ENCODE measurements at places on chromosomes 11 and 22. TPM values are rescaled to one million over a fixed set of nuclear protein-coding genes. Genes with fewer than 3 reads are reported as not detected.
A peak's percentile ranks its signal among the peaks of the same experiment; 100 is the strongest.

DNA sequence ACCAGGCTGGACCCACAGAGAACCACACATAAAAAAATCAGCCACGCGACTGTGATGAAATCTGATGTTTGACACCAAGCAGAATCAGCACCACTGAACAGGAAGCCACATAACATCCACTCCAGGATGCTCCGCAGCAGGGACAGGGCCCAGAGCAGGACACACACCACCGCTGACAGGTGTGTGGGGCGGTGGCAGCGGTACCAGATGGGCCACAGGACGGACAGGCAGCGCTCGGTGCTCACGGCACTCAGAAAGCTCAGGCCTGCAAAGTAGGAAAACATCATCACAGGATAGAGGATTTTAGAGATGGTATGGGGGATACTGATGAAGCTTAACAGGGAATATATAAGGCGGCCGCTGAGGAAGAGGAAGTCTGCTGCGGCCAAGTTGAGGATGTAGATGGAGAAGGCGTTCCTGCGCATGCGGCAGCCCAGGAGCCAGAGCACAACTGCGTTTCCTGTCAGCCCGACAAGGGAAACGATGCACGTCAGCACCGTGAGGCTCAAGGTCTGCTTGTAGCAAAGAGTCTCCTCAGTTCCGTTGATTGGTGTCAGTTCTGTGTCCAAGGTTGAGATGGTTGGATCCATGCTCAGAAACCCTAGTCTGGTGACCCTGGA, 4.9 kb downstream of the MRGPRX1 start:
- DNase-seq, result no peak

The TRIM6 gene
- 2.4 TPM for total RNA-seq

DNA sequence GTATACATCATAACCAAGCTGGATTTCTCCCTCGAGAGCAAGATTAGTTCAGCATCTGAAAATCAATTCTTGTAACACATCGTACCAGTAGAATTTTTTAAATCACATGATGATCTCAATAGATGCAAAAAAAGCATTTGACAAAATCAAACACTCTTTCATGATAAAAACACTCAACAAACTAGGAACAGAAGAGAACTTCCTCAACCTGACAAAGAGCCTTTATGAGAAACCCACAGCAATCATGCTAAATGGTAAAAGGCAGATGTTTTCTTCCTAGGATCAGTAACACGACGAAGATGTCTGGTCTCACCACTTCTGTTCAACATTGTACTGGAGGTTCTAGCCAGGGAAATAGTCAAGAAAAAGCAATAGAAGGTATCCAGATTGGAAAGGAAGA, 34.1 kb upstream of the TMPRSS4 start:
- no peak for DNase-seq

GRCh38 chr22:26367402-26368245, 61.4 kb upstream of the ASPHD2 start:
- DNase-seq, result peak; percentile 71

The OR2AT4 gene
- total RNA-seq, result under 0.01 TPM

- DNase-seq, result no peak
These were observed 21.3 kb downstream of the PHF21A start for GRCh38 chr11:46099963-46100316.

The OR10V1 gene
- total RNA-seq, result not detected

GRCh38 chr11:93089474-93090102, 108.2 kb downstream of the SLC36A4 start:
- no peak for DNase-seq

DNA sequence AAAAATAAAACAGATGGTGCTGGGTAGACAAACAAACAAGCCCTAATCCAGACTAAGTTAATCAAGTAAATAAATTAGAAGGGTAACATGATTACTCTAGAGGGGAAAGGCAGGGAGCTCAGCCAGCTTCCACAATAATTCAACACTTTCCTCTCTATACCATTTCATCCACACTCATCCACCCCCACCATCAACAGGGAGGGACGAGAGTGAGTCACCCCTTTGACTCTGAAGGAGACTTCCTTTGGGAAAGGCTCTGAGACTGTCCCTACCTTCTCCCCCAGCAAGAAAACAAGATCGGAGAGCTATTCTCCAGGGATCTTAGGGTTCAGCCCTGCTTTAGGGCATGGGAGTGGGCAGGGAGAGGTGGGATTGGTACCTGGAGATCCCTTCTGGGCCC, 33.1 kb downstream of the TRIM66 start:
- DNase-seq, result no peak

GRCh38 chr11:76379807-76380158, 1.1 kb downstream of the THAP12 start:
- no peak for DNase-seq

DNA sequence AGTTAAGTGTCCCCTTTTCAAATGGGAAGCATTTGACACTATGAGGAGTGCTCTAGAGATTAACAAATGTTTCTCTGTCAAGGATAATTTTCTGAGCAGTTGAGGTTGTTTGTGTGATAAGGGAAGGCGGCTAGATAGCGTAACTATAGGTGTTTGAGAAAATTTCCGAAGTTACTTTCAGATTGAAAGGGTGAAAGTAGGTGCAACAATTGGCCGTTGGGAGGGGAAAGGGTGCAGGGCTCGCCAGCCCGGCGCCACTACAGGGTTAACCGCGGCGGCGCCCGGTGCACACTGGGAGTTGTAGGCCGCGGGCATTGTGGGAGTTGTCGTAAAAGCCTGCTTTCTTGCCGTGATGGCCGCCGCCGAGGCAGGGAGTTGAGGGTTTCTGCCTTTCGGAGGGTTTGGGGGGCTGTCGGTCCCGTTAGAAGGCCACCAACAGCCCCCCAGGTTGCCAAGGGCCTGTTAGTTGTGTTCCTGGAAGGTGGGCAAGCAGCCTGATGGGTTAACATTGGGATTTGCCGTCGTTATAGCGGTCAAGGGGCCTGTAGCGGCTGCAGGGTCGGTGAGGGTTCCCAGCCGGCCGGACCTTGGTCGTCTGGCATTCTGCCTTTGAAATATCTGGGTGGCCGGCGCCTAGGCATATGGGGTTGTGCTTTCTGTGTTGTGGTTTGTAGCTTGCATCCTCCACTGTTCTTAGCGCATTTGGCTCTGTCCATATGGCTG, 36.5 kb upstream of the HSD17B12 start:
- peak; percentile 81 for DNase-seq

GRCh38 chr11:64419818-64420485, 61.0 kb downstream of the RPS6KA4 start:
- no peak for DNase-seq

DNA sequence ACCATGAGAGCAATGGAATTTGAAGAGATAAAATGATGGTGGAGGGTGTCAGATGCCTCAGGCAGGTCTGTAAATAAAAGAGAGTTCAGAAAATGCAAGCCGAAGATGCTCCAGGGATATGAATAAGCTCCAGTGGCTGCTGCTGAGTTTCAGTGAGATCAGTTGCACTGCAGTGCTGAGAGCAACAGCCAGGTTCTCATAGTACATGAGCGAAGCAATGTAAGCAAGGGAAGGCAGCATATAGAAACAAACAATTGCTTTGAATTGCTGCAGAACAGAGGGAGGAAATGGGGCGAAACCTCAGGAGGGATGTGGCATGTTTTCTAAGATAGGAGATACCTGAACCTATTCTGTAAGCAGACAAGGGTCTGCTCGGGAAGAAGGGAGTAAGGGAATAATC, 369.5 kb downstream of the AASDHPPT start:
- DNase-seq, result no peak

The PTGDR2 gene
- total RNA-seq, result 12.4 TPM

The CNGA4 gene
- total RNA-seq, result 0.27 TPM

The PHLDA2 gene
- 1.1 TPM for total RNA-seq

GRCh38 chr11:47257517-47258316, at the start of gene NR1H3:
Gene NR1H3, plus strand, starts transcription at chr11:47257996. Its CDS starts 1,221 bp downstream, at chr11:47259217.
- no peak for DNase-seq

DNA sequence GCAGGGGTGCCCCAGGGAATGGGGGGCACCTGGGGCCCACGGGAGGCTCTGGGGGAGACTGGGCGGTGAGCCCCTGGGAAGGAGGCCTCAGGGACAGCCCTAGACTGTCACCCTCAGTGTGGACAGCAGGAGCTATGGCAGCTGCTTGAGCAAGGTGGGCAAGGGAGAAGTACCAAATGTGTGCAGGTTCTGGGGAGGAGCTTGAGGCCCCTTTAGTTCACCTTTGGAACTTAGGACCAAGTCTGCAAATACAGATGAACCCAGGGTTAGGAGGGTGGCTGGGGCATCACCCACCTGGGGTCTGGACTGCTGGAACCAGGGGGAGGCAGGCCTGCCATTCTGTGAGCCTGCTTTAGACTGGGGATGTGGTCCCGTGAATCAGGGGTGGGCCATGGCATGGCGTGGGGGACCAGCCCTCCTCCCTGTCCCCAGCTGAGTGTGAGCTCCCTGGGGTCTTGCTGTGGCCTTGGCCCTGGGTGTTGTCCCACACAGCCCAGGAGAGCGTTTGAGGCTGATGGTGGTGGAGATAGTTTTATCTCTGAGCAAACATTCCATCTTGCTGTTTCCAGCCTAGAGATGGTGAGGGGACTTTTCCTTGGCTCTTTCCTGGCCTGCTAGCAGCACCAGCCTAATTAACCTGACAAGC, 122.3 kb downstream of the KCNQ1 start:
- no peak for DNase-seq

The HBB gene
- total RNA-seq, result 708 TPM

DNA sequence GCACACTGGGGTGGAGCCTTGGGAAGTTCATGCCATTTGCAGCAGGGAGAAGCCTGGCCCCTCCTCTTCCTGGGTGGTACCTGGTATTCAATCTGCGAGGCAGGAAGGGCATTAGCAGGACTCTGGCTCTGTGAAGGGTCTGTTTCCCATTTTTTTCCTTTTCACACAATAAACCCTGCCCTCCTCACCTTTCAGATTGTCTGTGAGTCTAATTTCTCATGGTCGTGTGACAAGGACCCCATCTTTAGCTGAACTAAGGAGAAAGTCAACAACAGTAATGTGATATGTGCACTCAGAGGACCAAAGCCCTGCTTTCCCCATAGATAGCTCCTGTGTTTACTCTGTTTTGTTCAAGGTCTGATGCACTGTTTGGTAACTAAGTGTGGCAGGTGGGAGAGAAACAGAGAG, 26.6 kb upstream of the CASP4 start:
- no peak for DNase-seq

GRCh38 chr11:61280883-61281580, 14.1 kb downstream of the VWCE start:
- DNase-seq, result no peak

GRCh38 chr11:102385085-102386007, 38.3 kb downstream of the BIRC2 start:
- no peak for DNase-seq

- DNase-seq, result no peak
These were observed 2.3 kb upstream of the FGF19 start for GRCh38 chr11:69705901-69706787.

The CHRNA10 gene
- total RNA-seq, result 2.2 TPM

GRCh38 chr11:125464270-125464662, 31.8 kb downstream of the FEZ1 start:
- no peak for DNase-seq

The PEX16 gene
- total RNA-seq, result 51.2 TPM
